ENCODE measurements at places on chromosomes 4 and X. TPM values are rescaled to one million over a fixed set of nuclear protein-coding genes. Genes with fewer than 3 reads are reported as not detected.

Gene PAGE4
- total RNA-seq, result not detected

Gene PFKFB1
- total RNA-seq, result 0.22 TPM

Gene SHISA3
- total RNA-seq, result 0.09 TPM

Gene TLR6
- total RNA-seq, result 3.9 TPM

Gene RNF128
- 12.0 TPM for total RNA-seq

Gene HS3ST1
- 0.32 TPM for total RNA-seq

Gene CFI
- 84.9 TPM for total RNA-seq

Gene KCND1
- total RNA-seq, result 0.12 TPM

Gene PLXNB3
- total RNA-seq, result 9.0 TPM

Gene GAGE12H
- total RNA-seq, result not detected

Gene LRCH2
- 0.72 TPM for total RNA-seq

Gene REELD1
- 0.17 TPM for total RNA-seq

Gene UGT2B7
- 8.8 TPM for total RNA-seq

Gene PAGE2
- not detected for total RNA-seq

Gene GAGE12J
- total RNA-seq, result not detected

Gene FGG
- total RNA-seq, result not detected

Gene MAGEA2
- not detected for total RNA-seq

Gene FHDC1
- 1.5 TPM for total RNA-seq

Gene ZNF280C
- total RNA-seq, result 1.5 TPM

Gene NSUN7
- 4.5 TPM for total RNA-seq

Gene GRIA3
- total RNA-seq, result 1.9 TPM

Gene MAGEE1
- 2.0 TPM for total RNA-seq

Gene ZXDB
- total RNA-seq, result 4.7 TPM

Gene NXF2
- total RNA-seq, result not detected

Gene SRPK3
- total RNA-seq, result 0.24 TPM

Gene XAGE1B
- total RNA-seq, result not detected

Gene AMOT
- 4.9 TPM for total RNA-seq

Gene GABRQ
- total RNA-seq, result not detected

Gene SLC9B1
- 0.51 TPM for total RNA-seq

Gene TMEM255A
- total RNA-seq, result 0.87 TPM

Gene TMEM154
- 0.35 TPM for total RNA-seq

Gene ZCCHC18
- 1.3 TPM for total RNA-seq

Gene H2BW2
- not detected for total RNA-seq

Measured in pancreas (tissue), 10 donors.